ENCODE measurements at places on chromosomes 12 and 14.

DNA sequence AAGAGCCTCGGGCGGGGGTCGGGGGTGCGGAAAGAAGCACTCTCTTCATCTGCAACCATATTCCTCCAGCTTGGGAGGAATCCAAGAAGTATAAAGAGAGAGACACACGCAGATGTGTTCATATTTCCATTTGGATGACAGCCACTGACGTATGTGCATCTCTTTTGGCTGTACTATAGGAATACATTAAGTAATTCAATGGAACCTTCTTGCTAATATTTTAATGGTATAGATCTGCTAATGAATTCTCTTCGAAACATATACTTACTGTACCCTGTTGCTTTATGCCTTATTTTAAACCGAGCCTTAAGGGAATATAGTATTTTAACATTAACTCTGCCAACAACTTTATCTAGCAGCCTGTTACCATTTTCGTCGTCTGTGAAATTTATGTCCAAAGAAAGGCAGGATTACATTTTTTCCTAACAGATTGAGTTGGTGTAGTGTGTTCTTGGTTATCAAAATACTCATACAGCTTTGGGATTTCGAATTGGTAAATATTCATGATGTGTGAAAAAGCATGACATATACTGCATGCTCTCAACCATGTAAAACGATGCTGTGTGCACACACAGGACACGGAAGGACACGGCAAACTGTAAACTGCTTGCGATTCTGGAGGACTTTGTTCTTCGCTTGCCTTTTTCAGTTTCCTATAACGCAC lies 84.5 kb downstream of the CCDC88C start:
- no peak for DNase-seq

GRCh38 chr12:4859478-4860210 lies 50.1 kb upstream of the KCNA1 start:
- no peak for DNase-seq

DNA sequence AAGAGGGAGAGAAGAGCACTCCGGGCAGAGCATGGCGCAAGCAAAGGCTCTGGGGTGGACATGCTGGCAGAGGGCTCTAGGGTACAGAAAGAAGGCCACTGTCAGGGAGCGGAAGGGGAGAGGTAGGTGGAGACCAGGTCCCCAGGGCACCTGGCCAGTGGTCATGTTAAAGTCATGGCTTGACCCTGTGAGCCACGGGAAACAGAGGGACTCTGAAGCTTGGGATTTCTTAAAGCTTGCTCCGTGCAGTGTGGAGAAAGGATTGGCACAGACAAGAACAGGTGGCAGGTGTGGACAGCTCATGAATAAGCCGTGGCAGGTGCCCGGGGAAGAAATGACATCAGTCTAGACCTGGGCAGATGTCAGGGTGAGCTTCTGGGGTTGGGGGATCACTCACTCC lies 413.8 kb downstream of the BCL11B start:
- DNase-seq: no peak

DNA sequence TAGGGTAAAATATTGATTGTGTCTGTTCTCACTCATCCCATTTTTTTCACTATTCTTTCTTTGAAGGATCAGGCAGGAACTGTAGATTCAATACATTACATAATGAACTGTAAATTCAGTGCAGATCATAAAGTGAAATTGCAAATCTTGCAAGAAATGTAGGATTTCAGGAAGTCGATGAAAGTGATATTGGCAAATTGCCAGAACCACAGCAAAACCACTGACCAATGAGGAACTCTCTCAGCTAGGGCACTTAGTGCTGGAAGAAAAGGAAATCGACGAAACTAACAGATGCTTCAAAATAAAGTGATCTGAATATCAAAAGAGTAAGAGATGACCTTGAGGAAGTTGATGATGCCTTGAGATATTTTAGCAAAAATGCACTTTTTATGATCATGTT lies 157.6 kb downstream of the AACS start:
- no peak for DNase-seq

DNA sequence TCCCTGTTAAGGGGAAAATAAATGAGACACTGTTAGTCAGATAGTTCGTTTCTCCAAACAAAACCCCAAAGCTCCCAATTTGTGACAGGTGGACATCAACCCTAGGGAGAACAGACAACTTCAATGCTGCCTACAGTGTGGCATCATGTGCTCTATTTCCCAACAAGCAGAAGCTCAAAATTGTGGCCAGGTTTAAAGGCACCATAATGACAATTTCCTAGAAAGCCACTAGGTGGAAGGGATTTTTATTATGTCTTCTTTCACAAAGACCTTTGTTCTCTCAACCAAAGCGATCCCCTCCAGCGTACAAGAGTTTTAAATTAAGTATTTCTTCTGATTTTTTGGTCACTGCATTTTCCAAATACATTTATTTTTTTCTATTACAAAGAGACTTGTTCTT lies 88.0 kb upstream of the MBIP start:
- no peak for DNase-seq

GRCh38 chr12:54019091-54019811 lies 9.0 kb upstream of the HOXC6 start:
- DNase-seq: no peak

GRCh38 chr14:70871863-70872677 lies 35.2 kb upstream of the PCNX1 start:
- no peak for DNase-seq

All from sciatic nerve (tissue), 2 donors.